HFFc6 (cell line): ENCODE measurements at places on chromosomes 13 and 19. TPM values are rescaled to one million over a fixed set of nuclear protein-coding genes. Genes with fewer than 3 reads are reported as not detected.
A peak's percentile ranks its signal among the peaks of the same experiment; 100 is the strongest.

The ZNF701 gene
- 7.8 and 9.8 TPM in 2 replicates for total RNA-seq

The GNG7 gene
- total RNA-seq = 0.11 and 0.26 TPM in 2 replicates

- DNase-seq = no peak
These were observed 5.7 kb downstream of the TLE5 start for GRCh38 chr19:3056417-3057088.

The CYP4F12 gene
- not detected in 3 replicates for total RNA-seq

The ZNF66 gene
- total RNA-seq = 1.1 to 1.4 TPM (median 1.2 TPM) in 3 replicates

DNA sequence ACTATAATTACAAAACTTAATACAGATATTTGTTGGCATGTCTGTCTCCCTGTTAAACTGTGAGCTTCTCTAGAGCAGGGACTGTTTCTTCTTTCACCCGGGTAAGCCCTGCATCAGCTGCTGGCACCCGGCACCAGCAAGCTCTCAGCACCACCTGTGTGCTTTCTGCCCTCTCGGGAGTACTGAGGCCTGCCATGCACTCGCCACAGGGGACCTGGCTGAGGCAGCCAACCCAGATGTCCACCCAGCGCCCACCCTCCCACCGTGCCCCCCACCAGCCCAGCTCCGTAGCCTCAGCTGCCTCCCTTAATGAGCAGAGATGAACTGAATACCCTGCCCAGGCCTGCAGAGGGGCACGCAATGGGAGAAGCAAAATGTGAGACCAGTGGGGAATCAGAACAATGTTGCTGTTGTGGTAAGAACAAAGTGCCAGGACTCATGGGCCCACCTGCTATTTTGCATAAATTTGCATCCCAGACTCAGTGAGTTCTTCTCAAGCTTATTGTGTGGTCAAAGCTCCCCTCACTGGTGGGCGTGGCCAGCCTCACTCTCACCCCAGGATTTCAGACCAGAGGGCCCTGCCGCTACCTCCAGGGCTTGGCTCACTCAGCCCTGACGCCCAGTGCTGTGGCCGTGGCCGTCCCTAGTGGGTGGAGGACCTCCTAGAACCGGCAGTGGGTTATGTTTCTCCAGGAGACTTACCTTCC, 14.6 kb upstream of the SERPINE3 start:
- DNase-seq = no peak

The CYP4F3 gene
- not detected in 3 replicates for total RNA-seq

DNA sequence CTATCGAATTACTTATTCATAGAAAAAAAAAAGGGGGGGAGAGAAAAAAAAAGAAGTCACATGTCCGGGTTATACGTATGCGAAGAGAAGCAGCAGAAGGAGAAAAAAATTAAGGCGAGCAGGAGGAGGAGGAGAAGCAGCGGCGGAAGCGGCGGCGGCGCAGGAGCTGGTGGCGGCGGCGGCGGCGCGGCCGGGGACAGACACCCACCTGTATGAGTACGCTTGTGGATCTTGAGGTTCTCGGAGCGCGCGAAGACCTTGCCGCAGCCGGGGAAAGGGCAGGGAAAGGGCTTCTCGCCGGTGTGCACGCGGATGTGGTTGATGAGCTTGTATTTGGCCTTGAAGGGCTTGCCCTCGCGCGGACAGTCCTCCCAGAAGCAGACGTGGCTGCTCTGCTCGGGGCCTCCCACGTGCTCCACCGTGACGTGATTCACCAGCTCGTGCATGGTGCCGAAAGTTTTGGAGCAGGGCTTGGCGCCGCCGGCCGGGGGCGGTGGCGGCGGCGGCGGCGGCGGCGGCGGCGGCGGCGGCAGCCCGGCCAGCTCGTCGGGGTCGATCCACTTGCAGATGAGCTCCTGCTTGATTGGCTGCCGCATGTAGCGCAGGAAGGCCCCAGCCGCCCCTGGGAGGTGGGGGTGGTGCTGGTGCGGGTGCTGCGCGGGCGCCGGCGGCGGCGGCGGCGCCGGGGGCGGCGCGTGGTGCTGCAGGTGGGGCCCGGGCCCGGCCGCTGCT, 1.5 kb downstream of the ZIC5 start:
- DNase-seq = no peak

- DNase-seq = no peak
These were observed 605.8 kb downstream of the PCDH9 start for GRCh38 chr13:66624302-66624701.

DNA sequence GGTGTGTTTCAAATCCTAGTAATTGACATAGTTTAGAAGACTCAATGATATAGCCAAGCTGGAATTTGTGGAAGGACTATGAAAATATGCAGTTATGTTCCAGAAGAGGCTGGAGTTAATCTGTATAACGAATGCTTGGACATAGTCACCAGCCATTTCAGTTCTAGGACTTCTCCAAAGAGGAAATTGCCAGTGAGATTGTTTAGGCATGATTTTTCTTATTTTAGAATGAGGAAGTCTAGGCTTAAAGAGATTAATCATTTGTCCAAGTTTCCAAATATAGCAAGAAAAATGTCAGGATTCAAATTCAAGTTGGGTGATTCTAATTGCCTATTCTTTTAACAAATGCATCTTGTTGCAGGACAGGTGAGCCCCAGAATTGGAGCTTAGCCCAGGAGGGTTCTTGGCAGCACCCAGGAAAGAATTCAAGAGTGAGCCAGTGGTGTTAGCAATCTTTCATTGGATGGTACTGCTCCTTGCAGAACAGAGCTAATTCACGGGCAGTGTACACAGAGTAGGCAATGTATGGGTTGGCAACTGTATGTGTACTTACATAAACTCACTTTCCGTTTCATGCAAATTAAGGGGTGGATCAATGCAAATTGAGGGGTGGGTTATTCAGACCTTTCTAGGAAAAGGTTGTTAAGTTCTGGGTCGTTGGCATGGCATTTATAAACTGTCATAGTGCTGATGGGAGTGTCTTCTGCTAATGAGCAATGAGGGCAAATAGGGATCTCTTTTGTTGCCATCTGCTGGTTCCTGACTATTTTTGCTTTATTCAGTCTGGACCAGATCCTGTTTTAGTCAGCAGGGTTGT, 763.1 kb upstream of the SLITRK1 start:
- peak; percentile 93 for DNase-seq

DNA sequence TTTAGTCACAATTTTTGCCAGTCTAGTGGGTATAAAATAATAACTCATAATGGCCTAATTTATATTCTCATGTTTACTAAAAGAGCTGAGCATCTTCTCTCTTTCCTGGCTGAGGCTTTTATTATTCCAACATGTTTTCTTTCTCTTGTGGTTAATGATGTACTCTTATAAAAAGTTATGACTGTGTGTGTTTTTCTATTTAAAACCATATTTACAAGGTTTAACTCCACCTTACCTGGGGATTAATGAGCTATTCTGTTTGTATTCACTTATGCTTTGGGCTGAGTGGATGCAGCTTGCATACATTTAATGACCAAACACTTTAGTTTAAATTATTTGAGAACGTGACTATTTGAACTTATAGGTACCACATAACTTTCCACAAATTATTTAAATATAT, 1365.7 kb upstream of the SLC10A2 start:
- no peak for DNase-seq

DNA sequence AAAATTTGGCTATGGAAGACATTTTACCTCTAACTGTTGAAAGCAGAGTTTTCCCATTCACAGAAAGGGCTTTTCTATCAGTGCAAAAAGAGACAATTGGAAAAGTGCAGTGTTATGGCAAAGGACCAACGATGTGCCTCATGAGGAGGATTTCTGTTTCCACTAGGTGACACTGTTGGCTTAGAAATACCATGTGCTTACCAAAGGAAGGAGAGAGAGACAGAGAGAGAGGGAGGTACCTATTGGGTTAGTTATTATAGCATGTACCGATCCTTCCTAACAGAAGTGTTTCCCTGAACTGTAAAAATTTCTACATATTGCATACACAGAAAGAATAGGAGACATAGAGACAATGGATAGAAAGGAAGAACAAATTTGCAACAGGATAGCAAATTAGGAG, 23.9 kb upstream of the PSG4 start:
- DNase-seq = no peak

The NOVA2 gene
- 0.14 TPM in 1 of 3 replicates, not detected in the others for total RNA-seq

DNA sequence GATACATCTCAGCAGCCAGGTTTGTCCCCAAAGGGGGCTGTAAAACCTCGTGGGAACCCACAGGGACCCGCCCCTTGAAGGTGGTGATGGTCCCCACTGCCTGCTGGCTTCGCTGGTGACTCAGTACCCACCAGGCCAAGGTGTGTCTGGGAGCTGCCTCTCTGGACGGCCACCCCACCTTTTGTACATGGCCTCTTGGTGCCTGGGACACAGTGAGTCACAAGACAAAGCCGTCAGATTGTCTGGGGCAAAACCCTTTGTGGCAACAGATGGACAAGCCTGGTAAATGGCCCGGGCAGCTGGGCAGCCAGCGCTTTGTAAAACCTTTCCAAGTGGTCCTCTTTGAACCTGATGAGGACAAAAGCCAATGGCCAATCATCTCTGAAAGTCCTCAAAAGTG, 27.9 kb upstream of the KLF2 start:
- DNase-seq = no peak
